ENCODE measurements at places on chromosomes 4 and X.

DNA sequence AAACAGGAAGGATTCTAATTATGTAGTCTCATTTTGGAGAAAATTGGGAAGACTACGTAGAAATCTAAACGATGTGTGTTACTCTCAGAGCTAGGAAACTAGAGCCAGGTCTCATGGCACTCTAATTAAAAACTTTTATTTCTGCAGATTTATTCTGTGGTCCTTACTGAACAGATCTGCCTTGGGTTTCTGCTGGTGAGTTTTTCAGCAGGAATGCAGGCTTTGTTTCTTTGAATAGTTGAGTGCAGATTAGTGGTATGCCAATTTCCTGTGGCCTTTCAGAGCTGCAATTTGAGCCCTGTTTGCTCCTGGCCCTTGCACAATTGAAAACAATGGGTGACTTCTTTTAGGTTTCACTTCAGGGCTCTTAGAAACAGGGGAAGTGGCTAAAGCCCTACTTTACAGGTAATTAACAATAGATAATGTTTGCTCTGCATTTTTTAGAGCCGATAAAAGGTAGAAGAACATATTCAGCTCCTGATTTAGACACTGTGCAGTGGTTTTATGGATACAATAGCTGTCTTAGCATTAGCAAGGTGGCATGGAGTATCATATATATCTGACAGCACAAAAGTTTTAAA lies 21.8 kb downstream of the SPRY1 start:
- DNase-seq: no peak

DNA sequence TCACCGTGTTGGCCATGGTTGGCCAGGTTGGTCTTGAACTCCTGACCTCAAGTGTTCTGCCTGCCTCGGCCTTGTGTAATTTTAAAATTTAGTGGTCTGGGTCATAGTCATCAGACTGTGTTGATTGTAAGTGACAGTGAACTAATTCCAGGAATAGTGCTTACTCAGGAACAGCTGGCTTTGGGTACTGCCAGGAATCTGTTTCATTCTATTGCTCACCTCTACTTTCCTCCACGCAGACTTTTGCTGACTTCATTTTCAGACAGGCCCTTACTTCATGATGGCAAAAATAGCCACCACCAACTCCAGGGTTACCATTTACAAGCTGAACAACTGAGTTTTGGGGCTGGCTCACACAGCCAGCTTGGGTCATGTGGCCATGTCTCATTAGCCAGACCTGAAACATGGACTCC lies 54.6 kb downstream of the FNIP2 start:
- DNase-seq: no peak

- DNase-seq: no peak
These were observed 16.6 kb upstream of the CXCL3 start for GRCh38 chr4:74055096-74055495.

DNA sequence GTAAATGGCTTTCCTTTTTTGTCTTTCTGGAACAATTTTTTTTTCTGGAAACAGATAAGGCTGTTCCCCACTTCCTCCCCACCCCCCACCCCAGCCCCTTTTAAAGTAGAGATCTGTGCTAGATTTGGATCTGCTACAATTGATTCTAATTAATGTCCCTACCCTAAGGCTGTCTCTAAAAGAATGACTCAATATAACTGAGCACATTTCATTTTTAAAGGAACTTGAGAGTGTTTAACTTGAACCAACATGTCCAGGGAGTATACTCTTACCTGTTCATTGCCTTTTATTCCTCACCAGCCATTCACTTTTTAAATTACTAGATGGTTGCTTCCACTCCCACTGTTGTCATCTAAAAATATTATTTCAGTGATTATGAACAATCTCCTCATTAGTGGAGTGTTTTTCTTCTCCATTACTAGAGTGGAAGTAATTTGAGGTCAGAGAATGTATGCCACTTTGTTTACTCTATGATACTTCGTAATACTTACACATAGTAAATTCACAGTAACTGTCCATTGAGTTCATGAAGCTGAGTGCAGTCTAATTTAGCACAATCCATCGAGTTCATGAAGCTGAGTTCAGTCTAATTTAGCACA lies 14.1 kb upstream of the CNOT6L start:
- no peak for DNase-seq

DNA sequence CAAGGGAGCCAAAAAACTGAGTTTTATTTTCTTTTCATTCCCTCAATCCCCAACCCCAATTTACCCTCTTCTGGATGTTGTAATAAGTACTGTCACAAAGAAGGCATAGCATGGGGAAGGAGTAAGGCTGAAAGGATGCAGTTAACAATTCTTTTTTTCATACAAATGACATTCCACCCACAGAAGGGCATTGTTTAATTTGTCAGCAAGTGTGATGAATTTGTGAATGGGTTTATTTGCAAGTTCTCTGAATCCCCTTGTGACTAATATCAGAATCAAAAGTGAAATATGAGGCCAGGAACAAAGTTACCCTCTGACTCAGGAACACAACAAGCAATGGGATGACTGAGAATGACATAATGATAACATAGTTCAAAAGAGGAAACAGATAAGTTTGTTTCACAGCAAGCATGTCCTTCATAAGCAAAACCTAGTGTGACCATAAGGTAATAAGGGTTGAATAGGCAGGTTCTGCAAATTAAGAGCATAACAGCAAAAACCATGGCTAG lies 2.1 kb downstream of the GEMIN8 start:
- DNase-seq: no peak

GRCh38 chr4:7301846-7302630 lies 109.7 kb downstream of the SORCS2 start:
- DNase-seq: no peak

DNA sequence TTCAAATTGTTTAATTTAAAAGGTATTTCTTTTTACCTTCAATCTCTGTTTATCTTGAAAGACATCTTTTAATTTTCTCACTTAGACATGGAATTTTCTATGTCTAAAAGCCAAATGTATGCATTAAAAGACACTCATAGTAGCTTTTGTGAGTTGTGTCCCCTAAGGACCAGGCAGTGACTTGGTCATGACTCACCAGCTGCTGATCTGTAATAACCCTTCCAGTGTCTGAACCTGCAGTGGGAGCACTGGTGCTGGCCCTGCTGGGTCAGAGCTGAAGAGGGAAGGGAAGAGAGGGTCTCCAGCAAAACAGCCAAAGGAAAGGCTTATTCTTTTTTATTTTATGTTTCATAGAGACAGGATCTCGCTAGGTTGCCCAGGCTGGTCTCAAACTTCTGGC lies 31.1 kb upstream of the SH3D19 start:
- DNase-seq: no peak

- no peak for DNase-seq
These were observed 109.9 kb downstream of the SH3RF1 start for GRCh38 chr4:169160825-169161224.

DNA sequence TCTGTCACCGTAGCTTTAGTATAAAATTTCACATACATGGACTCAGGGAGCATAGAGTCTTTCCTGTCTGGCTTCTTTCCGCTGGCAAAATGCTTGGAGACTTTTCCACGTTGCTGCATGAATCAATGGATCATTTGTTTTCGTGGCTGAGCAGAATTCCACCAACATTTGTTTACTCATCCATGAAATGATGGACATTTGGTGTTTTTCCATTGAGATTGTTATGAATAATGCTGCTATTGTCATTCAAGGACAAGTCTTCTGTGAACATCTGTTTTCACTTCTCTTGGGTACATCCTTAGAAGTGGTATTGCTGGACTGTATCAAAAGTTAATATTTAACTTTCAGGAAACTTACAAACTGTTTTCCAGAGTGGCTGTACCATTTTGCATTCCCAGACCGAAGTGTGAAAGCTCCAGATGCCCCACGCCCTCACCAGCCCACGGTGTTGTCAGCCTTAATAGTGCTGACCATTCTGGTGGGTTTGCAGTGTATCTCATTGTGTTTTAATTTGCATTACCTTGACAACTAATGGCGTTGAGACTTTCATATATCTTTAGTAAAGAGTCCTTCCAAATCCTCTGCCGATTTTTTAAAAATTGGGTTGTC lies 5.8 kb upstream of the TMEM271 start:
- DNase-seq: no peak
